ENCODE measurements at places on chromosomes 11 and 22.
A peak's percentile ranks its signal among the peaks of the same experiment; 100 is the strongest.

DNA sequence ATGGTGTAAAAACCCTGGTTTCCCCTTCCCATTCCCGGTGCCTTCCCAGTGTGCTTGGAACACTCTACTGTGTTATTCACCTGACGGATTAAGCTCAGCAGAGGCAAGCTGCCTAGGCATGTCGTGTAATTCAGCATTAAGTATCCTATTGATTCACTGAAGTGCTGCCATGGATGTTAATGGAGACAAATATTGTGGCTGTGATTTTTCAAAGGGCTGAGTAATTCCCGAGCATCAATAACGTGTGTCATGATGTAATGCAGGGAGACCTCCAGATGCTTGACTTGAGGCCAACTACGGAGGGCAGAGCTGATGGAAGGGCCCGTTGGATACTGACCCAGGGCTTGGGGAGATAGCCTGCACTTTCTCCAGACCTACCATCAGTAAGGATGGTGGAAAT lies 269.0 kb downstream of the ST3GAL4 start:
- no peak for DNase-seq

DNA sequence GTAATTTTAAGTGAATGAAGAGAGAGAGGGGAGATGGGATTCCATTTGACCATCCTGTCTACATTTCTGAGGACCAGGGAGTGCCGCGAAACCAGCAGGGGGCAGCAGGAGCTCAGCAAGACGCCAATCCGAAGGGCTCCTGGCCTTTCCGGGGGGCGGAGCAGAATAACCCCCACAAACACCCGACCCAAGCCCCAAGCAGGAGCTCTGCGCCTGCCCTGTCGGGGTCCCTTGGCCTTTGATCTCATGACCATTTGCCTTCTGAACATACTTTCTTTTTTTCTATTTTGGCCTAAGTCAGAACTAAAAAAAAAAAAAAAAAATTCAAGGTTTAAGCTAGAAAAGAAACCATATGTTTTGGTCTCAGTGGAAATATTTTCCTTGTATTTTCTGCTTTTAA lies 21.9 kb upstream of the SCN2B start:
- DNase-seq: peak; percentile 86

DNA sequence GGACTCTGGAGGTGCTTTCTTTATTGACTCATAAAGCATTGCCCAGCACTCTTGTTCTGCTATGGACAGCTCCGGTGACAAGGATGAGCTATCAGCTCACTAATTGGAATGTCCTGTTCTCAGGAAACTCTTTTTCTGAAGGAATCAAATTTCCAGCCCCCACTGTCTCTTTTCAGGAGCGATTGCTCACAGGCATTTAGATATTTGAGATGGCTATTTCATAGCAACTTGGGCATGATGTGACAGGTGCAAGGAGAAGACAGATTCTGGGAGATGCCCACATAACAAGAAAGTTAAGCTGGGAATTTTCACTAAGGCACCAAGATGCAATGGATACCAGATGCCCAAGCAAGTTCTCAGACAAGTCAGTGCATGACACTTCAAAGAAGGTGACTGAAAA lies 123.4 kb upstream of the CSNK2A3 start:
- no peak for DNase-seq

- DNase-seq: no peak
These were observed 687 bp upstream of the ARSA start for GRCh38 chr22:50628543-50629134.

- DNase-seq: no peak
These were observed 351.4 kb downstream of the ETS1 start for GRCh38 chr11:128235958-128236357.

GRCh38 chr11:3823303-3823702 lies 14.9 kb downstream of the PGAP2 start:
- no peak for DNase-seq

- no peak for DNase-seq
These were observed 239.8 kb upstream of the ARHGAP20 start for GRCh38 chr11:110951950-110952503.

DNA sequence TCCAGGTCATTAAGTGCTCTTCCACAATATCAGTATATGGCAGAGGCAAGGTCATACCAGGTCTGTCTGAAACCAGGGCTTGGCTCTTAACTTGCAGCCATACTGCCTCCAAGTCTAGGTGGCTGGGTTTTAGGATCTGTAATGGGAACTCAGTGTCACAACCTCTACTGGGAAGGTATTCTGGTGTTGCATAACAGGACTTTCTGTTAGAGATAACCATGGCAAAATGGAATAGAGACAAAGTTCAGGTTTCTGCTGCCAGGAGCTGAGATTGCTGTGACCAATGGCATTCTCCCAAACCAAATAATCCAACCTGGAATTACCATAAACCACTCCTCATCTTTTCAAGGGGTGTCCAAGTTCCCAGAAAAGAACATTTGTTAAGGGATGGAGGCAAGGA lies 6.8 kb upstream of the SAA1 start:
- no peak for DNase-seq

DNA sequence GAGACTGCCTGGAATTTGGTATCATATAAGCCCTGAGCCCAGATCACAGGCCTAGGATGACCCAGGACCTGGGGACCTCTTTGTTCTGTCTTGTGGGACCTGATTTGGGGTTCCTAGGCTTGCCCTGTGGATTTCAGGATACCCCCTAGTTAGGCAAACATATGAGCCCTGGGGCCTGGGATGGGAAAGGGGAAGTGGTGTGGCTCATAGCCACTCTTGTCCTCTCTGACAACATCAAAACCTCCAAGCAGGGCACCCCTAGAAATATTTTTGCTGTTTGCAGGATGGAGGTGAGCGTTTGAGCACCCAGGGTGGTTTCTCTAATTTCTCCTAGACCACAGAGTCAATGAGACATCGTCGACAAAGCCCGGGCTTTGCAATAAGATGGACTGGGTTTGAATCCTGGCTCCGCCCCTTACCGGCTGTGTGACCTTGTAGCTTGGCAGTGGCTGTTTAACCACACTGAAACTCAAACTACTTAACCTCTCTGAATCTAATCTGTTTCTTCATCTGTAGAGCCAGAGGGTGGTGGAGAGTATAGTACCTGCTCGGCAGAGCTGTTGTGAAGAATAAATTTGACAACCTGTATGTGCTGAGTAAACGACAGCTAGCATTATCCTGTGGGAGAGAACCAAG lies 5.3 kb upstream of the LRRC10B start:
- DNase-seq: no peak

DNA sequence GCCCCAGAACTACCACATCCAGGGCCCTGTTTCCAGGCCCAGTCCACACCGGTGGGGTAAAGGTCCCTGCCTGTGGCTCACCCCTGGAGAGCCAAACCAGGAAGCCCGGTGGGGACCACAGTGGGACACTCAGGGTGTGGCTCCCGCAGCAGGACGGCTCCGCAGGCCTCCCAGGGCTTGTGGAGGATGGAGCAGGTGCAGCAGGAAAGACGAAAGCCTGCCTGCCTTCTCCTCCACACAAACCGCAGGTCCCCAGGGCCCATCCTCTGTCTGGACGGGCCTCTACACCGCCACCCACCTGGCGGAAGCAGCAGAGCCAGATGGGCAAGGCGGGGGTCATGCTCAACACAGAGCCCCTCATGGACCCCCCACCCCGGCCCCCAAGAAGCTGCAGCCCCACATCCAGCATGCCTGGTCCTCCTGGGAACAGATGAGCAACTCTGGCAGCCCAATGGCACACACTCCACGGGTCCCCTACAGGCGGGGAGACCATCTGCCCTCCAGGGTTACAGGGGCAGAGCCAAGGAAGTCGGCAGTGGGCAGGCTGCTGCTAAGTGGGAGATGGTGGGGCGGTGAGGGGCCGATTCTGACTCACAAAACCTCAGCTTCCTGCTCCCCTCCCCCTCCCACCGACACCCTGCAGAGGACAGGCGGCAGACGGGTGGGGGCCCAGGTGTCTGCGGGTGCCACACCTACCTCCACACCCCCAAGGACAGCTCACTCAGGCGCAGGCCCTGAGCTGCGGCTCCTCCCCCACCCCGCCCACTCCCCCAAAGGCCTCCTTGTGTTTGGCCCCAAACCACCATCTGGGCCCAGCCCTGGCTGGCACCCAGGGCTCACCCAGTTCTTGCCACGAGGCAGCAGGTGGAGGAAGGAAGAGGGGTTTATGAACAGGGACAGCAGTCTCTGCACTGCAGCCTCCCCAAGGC lies 5.2 kb downstream of the SBF1 start:
- DNase-seq: peak; percentile 97

DNA sequence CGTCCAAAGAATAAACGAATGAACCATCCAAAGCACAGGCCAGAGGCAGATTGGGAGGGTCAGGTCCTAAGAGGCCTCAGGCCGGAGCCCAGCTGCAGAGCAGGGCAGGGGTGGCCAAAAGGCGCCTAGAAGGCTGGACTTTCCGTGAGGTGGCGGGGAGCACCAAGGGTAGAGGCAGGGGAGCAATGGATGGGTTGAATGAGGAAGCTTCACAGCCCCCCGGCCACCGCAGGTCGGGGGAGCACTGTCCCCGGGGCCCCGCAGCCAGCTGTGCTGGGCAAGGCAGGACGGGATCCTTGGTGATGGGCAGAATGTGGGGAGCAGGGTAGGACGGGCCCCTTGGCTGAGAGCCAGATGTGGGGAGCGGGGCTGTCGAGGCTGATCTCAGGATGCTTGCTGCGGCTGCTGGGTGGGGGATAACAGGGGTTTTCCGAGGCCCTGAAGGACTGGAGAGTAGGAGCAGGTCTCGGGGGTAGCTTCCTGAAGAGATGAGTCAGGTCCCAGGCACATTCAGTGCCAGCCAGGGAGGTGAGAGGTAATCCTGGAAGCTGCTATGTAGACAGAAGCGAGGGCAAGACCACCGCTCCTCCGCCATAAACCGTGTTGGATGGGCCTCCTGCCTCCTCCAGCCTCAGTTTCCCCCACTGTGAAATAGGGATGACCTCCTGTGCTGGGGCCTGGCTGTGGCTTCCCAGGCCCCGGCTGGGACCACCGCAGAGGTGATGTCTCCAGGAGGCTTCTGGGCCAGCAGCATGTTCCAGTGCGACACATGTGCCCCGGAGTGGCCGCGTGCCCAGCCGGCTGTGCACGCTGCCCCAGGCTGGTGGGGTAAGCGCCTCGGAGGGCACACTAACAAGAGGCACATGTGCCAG lies 34.6 kb upstream of the KCNQ1OT1 start:
- DNase-seq: no peak

DNA sequence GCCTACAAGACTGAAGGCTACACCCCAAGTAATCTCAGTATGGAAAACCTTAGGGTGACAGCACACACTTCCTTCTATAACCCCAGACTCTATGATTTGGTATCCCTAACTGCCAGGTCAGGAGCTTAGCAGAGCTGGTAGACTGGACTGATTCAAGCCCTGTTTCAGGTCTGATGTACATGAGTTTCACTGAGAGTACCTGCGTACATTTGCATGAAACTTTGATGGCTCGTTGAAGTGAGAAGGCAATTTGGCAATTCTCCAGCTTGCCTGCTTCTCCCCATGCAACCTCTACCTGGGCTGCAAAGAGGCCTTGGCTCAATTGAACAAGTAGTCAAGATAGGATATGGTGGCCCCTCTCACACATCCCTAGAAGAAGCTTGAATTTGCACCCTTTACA lies 10.2 kb downstream of the FIBIN start:
- DNase-seq: no peak

DNA sequence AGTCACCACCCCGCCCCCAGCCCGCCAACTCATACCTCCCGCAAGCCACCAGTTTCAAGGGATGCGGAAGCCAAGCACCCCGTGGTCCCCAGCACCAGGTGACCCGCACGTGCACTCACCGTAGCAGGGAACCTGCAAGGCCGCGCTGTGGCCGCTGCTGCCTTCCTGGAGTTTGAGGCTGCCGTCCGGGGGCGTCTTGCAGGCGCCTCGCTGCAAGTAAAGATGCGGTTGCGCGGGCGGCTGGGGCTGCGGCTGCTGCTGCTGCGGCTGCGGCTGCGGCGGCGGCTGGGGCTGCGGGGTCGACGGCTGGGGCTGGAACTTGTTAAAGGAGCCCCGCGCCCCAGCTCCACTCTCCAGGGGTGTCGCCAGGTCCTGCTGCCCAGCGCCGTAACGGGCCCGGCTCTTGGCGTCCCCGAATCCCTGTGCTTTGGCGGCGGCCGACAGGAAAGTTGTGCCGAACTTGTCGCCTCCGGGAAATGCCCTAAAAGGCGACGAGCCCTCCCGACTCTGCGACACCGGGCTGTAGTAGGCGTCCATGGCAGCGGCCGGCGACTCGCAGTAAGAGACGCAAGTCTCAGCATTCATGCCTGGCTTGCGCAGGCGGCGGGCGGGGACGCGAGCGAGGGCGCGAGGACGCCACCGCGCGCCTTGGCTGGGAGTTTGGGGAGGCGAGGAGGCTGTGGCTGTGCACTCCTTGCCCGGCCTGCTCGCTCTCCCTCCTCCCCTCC lies at the start of gene ALX4:
ALX4 (minus strand) TSS at position 662 of the 728 bp plus-strand sequence; CDS start at position 585, 77 bp downstream.
- peak; percentile 44 for DNase-seq

DNA sequence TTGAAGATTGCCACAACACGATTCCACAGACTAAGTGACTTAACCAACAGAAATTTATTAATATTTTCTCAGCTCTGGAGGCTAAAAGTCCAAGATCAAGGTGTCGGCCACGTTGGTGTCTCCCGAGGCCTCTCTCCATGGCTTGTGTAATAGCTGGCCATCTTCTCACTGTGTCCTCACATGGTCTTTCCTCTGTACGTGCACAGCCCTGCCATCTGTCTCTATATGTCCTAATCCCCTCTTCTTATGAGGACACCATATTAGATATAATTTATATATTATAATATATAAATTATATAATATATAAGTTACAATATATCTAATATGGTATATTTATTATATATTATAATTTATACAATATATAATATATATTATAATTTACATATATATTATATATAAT lies 25.1 kb upstream of the SCGB1A1 start:
- no peak for DNase-seq

- no peak for DNase-seq
These were observed 36.1 kb upstream of the LRRC32 start for GRCh38 chr11:76706667-76707066.

- DNase-seq: no peak
These were observed 99.3 kb downstream of the WNT7B start for GRCh38 chr22:45877651-45878050.

DNA sequence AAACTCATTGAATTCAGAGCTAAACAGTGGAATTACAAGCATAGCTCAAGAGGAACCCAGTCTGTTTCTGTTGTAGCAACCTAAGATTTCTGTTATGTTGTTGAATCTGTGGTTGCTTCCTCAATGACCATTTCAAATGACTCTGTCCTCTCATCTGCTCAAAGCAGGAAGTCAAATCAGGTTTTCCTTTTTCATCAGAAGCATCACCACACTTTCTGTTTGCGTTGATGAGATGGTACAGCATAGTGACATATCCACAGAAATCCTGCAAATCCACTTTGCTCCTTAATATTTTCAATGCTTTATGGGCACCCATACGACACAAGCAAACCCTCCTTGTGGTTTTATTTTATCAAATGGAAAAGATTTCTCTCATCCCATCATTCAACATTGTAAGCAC lies 12.6 kb upstream of the UCP2 start:
- DNase-seq: no peak

DNA sequence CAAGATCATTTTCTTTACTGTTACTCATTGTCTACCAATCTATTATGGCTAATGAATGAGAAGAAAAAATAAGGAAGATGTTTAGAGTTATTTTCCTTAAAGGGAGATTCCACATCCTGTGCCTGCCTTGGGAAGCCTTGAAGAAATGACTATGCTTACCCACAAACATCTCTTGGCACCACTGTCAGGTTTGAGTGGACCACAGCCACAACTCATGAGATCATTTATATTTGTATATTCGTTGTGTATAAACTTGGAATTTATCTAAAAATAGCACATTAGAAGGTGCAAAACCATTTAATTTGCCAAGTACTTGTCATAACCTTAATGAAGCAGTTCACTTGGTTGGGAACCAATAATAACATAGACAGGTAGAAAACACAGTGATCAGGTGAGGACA lies 740.8 kb downstream of the DLG2 start:
- DNase-seq: no peak

All from activated naive CD8-positive, alpha-beta T cell treated with anti-CD3 and anti-CD28 coated beads for 36 hours (primary cell).